ENCODE measurements at places on chromosomes 11 and 22.

- DNase-seq: peak; percentile 89
Measured at GRCh38 chr11:66022401-66023185, 3.7 kb downstream of the CATSPER1 start.

DNA sequence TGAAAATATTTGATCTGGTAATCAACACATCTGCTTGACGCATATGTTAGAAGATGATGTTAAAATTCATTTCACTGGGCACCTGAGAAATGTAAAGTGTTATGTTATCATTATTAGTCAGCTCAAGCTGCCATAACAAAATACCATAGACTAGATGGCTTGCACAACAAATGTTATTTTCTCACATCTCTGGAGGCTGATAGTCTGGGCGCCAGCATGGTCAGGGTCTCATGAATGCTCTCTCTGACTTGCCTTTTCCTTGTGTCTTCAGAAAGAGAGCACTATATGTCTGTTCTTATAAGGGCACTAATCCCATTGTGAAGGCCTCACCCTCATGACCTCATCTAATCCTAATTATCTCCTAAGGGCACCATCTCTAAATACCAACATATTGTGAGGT lies 435.3 kb downstream of the NELL1 start:
- no peak for DNase-seq

DNA sequence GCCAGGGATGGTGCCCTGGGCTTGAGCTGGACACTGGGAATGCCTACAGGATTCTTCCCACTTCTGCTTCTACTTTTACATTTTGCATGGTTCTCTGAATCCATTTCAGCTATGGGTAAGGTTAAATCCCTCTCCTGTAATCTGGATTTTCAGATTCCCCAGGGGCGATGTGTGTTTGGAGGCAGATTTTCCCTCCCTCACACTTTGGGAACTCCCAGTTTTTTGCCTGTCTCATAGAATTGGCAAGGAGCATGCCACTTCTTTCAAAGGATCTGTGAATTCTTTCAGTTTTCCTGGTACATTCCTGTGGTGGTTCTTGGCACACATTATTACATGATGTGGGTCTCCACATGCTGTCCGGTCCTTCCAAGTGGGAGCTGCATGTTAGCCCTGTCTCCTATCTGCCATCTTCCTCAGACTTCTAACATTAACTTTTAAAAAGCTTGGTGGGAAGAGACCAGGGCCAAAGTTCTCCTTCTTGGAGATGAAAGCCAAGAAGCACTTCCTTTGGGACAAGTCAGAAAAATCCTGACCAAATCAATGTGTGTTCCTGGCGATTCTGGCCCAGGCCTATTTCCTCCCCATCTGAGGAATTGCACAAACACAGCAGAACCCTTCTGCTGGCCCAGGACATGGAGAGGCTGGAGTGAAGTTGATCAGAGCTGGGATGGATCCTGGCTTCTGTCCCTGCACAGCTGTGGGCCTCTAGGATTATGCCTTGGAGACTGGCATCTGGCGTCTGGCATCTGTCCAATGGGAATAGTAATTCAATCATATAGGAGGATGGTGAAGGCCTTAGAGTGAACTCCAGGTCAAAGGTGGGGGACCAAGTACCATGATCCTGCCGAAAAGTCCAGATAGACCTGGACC lies 5.4 kb upstream of the APOL2 start:
- no peak for DNase-seq

- DNase-seq: no peak
Measured at GRCh38 chr11:113184498-113184897, 129.9 kb upstream of the TTC12 start.

- DNase-seq: no peak
Measured at GRCh38 chr11:123357990-123358827, 71.9 kb upstream of the GRAMD1B start.

DNA sequence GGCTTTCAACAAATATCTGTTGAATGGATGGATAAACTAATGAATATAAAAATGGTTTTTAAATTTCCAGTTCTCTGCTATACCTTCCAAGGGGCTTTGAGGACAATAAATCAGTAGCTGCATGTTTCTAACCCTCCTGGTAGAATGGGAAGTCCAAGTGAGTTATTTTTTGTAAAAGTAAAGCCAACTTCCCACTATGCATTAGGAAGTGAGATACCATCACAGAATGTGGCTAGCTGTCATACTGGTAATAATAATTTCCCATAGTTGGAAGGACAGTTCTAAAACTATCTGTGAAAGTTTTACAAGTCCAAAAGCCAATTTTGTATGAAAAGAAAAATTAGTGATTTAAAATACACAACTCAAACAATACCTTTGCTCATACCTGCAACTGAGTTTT lies 50.0 kb downstream of the TMEM123 start:
- no peak for DNase-seq

DNA sequence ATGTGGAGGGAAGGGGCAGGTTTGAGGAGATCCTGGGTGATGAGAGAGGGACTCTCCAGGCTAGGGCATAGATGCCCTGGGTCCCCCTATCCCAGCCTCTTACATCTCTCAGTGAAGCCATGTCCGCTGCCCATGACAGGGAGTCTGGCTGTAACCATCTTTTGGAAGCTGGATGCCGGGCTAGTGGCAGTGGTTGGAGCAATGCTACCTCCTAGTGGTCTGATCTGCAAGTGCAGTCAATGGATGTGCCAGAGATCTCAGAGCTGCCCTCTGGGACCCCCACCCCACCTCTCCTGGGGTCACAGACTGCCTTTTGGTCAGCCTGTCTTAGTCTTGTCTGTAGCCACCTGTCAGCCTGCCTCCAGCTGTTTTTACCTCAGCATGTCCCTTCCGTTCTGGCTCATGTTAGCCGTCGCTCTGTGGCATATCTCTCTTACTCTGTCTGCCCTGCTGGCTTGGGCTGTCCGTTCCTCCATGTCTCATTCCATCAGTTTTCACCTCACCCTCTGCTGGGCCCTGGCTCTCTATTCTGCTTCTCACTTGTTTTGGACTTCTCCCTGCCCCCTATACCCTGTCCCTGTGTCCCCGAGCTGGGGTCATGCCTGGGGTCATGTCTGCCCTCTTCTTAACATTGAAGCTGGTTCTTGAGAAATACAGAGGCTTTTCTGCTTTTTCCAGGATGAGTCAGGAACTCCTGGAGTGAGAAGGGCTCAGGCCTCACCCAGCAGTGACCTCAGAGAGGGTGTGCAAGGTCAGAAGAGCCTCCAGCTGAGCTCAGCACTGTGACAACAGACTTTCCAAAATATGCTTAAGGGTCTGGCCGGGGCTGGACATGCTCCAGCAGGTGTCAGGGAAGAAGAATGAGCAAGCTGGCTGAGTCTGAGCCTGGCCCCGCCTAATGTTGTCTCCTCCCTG lies 52.0 kb upstream of the THY1 start:
- peak; percentile 38 for DNase-seq

DNA sequence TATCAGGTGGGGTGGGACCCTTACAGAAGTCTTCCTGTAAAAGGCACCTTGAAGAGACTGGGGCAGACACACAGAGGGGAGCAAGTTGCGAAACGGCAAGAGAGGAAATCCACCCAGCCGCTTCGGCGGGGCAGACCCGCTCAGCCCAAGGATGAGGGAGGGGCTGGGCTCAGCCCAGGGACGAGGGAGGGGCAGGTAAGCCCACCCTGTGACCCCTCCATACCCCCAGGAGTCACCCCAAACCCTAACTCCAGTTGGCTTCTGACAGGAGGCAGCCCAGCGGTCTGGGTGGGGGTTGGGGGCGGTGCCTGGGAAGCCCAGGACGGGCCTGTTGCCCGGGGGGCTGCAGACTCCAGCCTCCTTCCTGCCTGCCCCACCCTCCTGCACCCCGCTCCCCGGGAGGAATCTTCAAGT lies 965 bp downstream of the OSBPL5 start:
- DNase-seq: no peak

DNA sequence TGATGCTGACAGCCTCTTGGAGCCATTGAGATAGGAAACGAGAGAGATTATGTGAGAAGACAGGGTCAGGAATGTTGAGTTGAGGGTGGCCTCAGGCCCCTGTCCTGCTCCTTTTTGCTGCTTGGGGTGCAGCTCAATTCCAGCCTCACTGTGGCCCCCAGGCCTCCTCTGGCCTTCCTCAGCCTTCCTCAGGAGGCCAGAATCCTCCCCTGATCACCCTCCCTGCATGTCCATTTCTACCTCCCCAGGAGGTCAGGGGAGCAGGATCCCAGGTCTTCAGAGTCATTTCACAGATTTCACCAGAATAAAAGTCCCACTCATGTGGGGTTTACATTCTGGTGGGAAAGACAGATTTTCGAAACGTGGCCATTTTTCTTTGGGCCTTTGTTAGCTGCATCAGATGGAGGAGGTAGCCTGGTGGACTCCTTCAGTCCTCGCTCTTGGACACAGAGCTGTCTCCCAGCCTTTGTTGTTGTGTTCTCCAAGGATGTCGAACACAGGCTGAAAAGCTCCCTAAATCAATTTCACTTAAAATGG lies 2.2 kb upstream of the KCNQ1OT1 start:
- no peak for DNase-seq

DNA sequence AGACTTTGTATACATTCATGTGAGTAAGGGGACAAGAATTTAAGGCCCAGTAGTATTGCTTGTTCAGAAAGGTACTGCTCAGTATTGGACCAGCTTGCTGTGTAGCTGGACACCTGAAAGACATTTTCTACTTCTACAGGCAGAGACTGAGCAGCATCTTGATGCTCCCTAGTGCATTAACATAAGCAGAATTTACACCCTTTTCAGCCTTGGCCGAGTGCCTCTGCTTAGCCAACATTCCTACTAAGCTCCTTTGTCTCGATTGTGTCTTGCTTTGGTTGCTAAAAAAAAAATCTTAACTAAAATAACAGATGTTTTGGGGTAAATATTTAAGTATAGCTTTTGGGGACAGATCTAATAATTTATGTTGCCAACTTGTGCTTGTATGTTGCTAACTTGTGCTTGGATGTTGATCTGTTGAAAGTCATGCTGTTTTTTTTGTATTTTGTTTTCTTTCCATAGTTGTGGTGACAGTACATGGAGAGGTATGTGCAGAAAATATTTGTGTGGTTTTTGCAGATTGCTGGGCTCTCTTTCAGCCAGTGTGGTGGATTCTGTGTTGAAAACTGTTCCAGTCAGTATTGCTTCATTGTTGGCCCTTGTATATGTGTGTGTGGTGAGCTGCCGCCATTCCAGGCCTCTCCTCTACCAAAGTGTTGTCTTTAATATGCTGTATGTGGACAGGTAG lies 3.7 kb downstream of the PTS start:
- DNase-seq: no peak

- no peak for DNase-seq
Measured at GRCh38 chr22:29012101-29012433, 49.6 kb downstream of the C22orf31 start.

DNA sequence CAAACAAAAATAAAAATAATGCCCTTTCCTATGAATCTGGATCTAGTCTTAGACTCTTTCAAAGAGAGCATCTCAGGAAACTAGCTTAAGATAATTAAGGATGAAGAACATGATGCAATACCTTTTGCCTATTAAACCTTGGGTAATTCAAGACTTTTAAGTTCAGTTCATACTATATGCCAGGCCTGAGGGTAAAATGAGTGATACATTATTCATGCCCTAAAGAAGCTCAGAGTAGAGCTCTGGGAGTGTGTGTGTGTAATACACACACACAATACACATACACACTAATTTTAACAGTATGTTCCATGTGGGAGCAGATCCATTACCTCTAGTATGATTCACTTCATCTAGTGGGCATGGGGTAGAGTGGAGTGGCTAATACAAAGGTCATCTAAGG lies 651.4 kb upstream of the CHORDC1 start:
- no peak for DNase-seq

GRCh38 chr22:29109822-29110221 lies 37.0 kb downstream of the KREMEN1 start:
- DNase-seq: no peak

- no peak for DNase-seq
Measured at GRCh38 chr11:72723508-72723907, 28.7 kb downstream of the ARAP1 start.

- DNase-seq: no peak
Measured at GRCh38 chr22:38675833-38676232, 5.9 kb upstream of the TOMM22 start.

DNA sequence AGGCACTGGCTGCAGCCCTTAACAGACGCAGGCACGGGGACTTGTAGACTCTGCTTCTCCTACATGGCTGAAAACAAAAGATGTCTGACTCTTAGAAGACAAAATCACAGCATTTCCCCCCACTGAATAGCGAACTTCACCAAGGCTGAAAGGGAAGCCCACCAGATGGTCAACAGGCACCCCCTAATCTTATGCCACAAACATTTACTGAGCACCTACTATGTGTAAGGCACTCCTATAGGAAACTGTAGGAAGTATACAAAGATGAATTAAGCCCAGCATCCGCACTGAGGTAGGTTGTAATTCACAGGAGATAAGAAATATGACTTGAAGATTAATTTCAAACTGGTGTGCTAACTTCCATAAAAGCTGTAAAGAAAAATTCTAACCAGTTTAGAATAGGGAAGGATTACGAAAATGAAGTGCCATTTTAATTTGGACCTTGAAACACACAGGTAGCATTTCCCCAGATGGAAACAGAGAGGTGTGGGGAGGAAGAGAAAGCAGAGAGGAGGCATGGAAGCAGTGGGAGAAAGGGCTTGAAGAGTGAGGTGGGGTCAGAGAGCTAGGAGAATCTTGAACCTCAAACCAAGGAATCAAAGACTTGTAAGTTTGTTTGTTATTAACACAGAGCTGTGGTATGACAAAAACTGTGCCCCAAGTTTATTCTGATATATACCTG lies 38.1 kb downstream of the NUMA1 start:
- DNase-seq: no peak

- DNase-seq: no peak
Measured at GRCh38 chr11:8011371-8011770, 24.2 kb downstream of the EIF3F start.

- no peak for DNase-seq
Measured at GRCh38 chr11:112983887-112984286, 22.7 kb downstream of the NCAM1 start.

DNA sequence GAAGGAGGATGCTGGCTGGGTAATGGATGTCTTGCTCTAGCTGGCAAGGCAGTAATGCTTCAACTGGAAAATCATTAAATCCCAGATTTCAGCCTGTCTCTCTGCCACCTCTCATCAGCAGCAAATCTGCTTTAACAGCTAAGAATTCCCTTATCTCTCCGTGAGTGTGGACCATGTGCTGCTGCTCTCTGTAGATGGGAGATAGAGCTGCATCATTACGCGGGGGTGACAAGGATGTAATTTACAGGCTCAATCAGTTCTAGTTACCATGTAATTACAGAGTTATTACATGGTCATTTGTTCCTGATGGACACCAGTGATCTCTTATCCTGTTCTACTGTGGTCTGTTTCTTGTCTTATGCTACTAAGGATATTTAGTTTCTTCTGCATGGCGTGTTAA lies 665.4 kb downstream of the NTM start:
- DNase-seq: no peak

- peak; percentile 58 for DNase-seq
Measured at GRCh38 chr11:9265211-9266131, at the start of gene DENND5A. DENND5A (minus strand) TSS chr11:9265350; CDS start chr11:9265069, 281 bp downstream.

- no peak for DNase-seq
Measured at GRCh38 chr11:29395555-29396072, 621.2 kb downstream of the KCNA4 start.

GRCh38 chr11:85863855-85864254 lies 8.7 kb downstream of the CCDC83 start:
- no peak for DNase-seq

Measured in GM19239 (cell line).